ENCODE measurements at places on chromosomes 4 and X. TPM values are rescaled to one million over a fixed set of nuclear protein-coding genes. Genes with fewer than 3 reads are reported as not detected.

- peak; percentile 35 for DNase-seq
- no peaks in the 10 kb centered on the region for H3K36me3 ChIP-seq
- no peaks in the 10 kb centered on the region for H3K27me3 ChIP-seq
- H3K4me1 ChIP-seq, result no peaks in the 10 kb centered on the region
- H3K4me3 ChIP-seq, result no peak overlapping the region
Measured at GRCh38 chr4:11367371-11367770, 61.3 kb downstream of the HS3ST1 start.

GRCh38 chr4:94452476-94453371, 982 bp downstream of the PDLIM5 start:
- H3K4me3 ChIP-seq, result peak overlapping the region; percentile 99
- peaks cover 14% of the 10 kb centered on the region for H3K4me1 ChIP-seq
- H3K36me3 ChIP-seq, result peaks cover 24% of the 10 kb centered on the region
- no peaks in the 10 kb centered on the region for H3K27me3 ChIP-seq
- H3K27ac ChIP-seq, result peak overlapping the region; percentile 79

DNA sequence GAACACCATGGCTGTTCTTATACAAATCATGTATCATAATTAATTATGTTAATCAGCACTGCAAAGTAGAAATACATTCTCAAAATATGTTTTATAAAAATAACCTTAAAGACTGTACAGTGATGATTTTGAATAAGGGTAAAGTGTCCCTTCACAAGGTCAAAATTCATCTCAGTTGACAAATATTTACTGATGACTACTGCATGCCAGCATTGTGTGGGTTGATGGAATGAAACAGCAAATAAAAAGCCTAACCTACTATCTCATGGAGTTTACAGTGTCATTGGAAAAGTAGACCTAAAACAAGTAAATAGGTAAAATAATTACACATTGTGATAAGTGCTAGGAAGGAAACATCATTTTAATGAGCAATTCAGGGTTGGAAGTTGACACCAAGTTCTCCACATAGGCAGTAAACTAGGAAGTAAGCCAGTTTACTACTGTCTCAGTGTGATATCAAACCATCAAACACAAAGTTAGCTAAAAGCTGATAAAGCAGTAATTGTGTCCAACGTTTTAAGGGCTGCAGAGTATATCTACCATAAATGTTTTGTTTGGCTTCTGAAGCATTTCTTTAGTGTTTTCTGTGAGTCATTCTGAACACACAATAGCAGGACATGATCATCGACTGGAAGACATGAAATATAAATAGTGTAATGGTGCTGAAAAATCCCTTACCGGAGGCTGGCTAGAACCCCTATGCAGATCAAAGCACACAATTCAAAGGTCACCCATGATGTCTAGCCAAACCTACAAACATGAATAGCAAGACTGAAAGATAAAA, 221.8 kb downstream of the DACH2 start:
- H3K36me3 ChIP-seq, result no peaks in the 10 kb centered on the region
- no peaks in the 10 kb centered on the region for H3K27me3 ChIP-seq
- no peak overlapping the region for H3K4me3 ChIP-seq
- DNase-seq, result no peak

GRCh38 chrX:113457719-113458118, 617.1 kb upstream of the AMOT start:
- no peaks in the 10 kb centered on the region for H3K27me3 ChIP-seq
- no peak overlapping the region for H3K4me3 ChIP-seq
- DNase-seq, result no peak
- H3K4me1 ChIP-seq, result no peaks in the 10 kb centered on the region

GRCh38 chr4:150139297-150139865, 61.1 kb downstream of the DCLK2 start:
- DNase-seq, result peak; percentile 83
- no peaks in the 10 kb centered on the region for H3K27me3 ChIP-seq
- H3K4me3 ChIP-seq, result no peak overlapping the region
- no peak overlapping the region for H3K27ac ChIP-seq
- H3K4me1 ChIP-seq, result peaks cover 27% of the 10 kb centered on the region

The PJA1 gene
- 28.9 TPM for total RNA-seq

The DUSP21 gene
- total RNA-seq, result not detected

Data from astrocyte (in vitro differentiated cells and primary cell).